RPMI8226 (cell line): ENCODE measurements at places on chromosomes 2 and 18.

- no peak for DNase-seq
These were observed 85.0 kb downstream of the LIPG start for GRCh38 chr18:49646873-49647272.

GRCh38 chr2:236093134-236093533, 75.1 kb downstream of the GBX2 start:
- DNase-seq = no peak

DNA sequence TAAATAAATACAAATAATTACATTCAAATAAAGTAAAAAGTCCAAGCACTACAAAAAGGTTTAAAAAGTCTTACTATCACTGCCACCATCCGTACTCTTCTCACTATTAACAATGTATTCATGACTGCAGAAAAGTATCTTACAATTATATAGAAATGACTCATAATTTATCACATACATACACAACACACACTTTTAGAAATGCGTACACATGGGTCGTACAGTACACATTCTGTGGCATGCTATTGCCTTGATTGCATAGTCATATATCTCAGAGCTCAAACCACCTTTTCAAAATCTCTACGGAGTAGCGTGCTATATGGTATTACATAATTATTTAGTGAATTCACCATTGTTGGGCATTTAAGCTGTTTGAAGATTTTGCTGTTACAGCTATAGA, 41.6 kb upstream of the ANXA4 start:
- no peak for DNase-seq

DNA sequence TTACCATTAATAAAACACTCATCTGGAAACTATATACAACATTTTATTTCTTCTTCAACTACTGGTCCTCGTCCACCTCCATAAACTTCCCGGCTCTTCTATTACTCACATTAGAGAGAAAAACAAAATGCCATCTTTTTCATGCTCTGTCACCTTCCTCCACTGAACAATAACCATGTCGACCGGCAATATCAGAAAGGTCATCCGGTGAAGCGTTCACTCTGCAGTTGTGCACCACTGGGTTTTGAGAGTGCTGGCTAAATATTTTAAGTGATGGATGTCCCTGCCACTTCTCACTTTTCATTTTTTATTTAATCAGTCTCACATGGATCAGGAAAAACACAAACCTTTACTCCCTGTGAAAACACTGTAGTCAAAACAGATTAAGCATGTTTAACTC, 48.2 kb downstream of the SPP2 start:
- DNase-seq = no peak

GRCh38 chr2:7984693-7985353, 697.0 kb upstream of the ID2 start:
- no peak for DNase-seq

GRCh38 chr18:69064063-69064462, 266.2 kb downstream of the CCDC102B start:
- DNase-seq = no peak

- DNase-seq = no peak
These were observed 62.6 kb upstream of the ASAP2 start for GRCh38 chr2:9144046-9144445.

- DNase-seq = peak; percentile 22
These were observed 5.8 kb upstream of the GPD2 start for GRCh38 chr2:156430236-156430979.

DNA sequence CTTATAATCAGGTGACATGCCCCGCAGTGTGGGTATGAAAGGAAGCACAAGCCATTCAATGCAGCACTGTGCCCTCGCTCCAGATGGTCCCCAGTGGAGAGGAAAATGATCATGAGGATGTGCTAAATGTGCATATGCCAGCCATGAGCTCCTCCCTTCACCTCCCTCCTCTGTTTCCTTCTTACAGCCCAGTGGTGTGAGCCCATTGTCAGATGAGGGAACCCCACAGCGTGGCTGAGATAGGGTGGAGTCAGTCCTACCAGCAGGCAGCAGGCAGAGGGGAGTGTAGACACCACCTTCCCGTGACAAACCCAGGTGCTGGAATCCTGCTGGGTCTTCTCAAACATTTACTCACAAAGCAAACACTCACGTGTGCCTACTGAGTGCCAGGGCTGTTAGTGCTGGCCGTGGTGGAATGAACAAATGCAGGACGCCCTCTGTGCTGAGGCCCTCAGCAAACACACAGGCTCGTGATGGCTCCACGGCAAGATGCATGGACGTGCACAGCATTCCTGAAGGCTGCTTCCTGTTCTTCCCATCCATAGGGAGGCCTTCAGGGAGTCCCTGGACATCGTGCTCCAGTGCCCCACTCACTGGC, 181.7 kb upstream of the TPO start:
- DNase-seq = no peak

- DNase-seq = no peak
These were observed 186.4 kb downstream of the ANAPC1 start for GRCh38 chr2:111697560-111697959.

GRCh38 chr2:16006537-16007166, 66.3 kb downstream of the MYCN start:
- DNase-seq = no peak

- DNase-seq = no peak
These were observed 8.1 kb downstream of the METTL21A start for GRCh38 chr2:207617011-207617671.

DNA sequence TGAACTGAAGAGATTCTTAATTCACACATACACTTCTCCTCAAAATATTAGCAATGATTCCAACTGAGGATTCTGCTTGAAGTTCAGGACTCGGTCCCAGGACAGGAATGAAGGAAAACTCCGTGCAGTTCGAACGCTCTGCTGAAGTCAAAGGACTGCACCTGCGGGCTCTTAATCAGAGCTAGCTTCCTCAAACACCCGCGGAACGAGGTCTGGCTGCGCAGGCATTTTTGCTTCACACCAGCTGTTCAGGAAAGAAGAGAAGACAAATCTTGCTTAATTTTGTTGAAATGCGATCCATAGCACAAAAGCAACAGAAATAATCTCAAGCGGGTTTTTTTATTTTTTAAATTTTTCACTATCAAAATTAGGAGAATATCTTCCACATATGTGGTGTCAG, 175.6 kb downstream of the LAMA1 start:
- peak; percentile 12 for DNase-seq

- DNase-seq = no peak
These were observed 3.3 kb upstream of the ACOXL start for GRCh38 chr2:110729106-110729505.

DNA sequence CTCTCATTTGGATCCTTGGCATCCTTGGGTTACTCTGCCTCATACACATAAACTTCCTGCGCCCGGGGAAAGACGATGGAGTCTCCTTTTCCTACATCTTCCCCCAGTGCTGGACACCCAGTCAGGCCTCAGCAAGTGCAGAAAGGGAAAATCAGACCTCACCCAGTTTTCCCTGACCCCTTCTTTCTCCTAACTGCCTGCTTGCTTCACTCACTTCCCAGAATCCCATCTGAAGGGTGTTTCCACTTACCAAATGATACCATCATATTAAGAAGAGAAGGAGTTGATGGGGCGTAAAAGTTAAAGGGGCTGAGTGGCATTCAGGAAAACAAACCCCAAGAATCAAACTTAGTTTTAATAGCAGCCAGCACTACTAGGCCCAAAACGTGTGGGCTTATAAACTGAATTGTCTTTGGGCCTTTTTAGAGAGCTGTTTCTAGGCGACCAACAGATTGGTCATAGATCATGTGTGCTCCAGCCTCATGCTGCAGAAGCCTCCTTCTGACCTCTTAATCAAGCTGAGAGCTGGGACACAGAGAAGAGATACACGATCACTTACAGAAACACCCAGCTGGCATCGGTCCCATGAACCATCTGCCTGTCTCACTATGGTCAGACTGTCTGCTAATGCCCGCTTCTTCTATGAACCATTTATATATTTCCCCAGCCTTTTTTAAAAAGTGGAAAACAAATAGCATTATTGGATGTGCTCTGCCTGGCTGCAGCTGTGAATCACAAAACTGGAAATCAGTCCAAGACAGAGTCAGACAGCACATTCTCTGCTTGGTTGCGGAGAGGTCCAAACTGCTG, 165.7 kb upstream of the SLC14A2 start:
- no peak for DNase-seq

- DNase-seq = no peak
These were observed at the start of gene ANKRD53 for GRCh38 chr2:70978341-70979179. ANKRD53 (plus strand) TSS chr2:70978630; CDS start chr2:70978646, 16 bp downstream.

GRCh38 chr2:25286025-25286400, 55.7 kb downstream of the DNMT3A start:
- peak; percentile 26 for DNase-seq

DNA sequence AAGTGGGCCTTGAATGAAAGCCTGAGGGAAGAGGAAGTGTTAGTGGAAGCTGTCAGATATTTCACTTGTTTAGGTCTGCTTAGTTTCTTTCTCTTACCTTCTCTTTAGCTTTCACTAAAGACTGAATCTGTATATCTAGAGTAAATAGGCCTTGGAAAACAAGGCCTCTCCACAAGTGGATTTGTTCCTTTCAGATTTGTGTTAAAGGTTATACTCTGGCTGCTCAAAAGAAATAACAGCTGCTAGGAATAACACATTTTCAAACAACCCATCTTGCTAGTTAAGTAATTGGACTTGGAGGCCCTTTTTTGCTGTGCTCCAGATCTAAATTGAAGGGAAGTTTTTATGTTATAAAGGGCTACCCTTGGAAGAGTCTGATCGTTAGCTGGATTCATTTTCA, 236.3 kb downstream of the KIAA1328 start:
- no peak for DNase-seq

GRCh38 chr2:197268786-197269584, 41.6 kb downstream of the ANKRD44 start:
- no peak for DNase-seq

- no peak for DNase-seq
These were observed 9.6 kb downstream of the CNDP2 start for GRCh38 chr18:74505776-74506175.

DNA sequence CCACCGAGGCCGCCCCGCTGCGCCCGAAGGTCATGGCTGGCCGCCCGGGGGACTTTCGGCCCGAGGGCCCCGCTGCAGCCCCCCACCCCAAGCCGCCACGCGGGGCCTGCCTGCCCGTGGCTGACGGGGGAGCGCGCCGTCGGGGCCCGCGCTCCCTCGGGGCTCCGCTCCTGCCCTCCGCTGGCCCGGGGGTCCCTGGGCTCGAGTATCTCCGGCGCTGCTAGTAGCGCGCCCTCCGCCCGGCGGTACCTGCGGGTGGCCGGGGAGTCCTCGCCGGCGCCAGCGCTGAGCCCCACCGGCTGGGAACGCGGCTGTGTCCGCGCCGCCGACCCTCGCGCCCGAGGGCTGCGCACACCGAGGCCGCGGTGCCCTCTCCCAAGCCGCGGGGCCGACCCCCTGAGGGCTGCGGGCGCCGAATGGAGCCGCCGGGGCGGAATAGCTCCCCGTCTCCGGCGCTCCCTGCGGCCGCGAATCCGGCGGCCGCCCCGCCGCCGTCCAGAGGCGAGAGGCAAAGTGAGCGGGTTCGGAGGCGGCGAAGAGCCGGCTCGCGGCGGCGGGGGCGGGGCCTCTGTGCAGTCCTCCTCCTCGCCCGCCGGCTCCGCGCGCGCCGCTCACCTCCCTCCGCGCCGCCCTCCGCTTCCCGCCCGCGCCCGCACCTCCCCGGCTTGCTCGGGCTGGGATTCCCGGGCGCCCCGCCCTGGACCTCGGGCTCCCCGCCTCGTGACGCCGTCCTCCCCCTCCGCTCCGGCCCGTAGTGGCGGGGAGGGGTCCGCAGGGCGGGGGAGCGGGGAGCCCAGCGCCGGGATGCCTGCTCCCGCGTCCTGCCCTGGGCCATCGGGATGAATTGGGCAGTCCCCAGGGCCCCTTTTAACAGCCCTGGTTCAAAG, at the start of gene KCNG3:
KCNG3 (minus strand) TSS at position 515 of the 887 bp plus-strand sequence; CDS start at position 34, 481 bp downstream.
- no peak for DNase-seq

DNA sequence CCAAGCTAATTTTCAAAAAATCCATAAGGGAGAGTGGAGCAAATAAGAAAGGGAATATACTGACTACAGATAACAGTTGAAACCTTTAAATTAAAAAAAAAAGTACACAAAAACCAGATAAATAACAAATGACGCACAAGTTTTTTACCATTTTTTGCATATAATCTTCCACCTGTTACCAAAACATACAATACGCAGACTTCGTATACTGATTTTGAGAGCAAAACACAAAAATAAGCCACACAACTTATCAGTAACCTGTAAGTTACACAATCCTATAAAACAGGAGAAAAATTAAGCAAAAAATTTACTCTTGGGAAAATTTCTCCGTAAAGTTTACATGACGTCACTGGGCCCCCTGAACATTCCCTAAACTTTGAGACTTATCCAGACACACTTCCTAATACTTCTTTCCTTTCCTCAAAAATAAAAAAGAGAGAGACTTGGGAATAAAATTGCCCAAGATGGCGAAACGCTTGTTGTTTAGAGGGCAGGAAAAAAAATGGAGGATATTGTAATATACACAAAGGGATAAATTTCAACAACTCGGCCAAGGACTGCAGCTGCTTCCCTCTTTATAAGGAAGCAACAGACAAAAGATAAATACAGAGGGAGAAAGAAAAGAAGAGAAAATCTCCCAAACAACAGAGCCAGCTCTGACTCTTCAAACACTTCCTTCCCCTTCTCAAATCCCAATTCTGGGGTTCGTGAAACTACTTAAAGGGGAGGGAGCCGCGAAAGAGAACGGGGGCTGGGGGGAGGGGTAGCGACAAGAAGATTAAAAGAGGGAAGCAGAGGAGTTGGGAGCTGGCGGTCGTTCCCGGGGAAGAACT, 1.6 kb downstream of the BAZ2B start:
- DNase-seq = peak; percentile 70

DNA sequence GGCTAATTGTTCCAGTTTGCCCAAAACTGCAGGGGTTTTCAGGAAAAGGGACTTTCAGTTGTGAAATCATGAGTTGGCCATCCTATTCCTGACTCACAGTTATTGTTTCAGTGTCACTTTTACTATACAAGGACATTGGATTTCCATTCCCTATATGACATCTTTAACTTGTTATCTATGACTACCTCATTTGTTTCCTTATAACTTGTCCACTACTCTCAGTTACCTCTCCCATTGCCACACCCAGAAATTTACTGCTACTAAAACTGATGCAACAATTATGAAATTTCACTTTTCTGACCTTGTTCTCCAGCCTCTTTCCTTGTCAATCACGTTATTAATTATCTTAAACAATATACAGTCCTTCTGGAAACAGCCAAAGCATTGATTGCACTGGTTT, 116.5 kb upstream of the ZNF804A start:
- no peak for DNase-seq

DNA sequence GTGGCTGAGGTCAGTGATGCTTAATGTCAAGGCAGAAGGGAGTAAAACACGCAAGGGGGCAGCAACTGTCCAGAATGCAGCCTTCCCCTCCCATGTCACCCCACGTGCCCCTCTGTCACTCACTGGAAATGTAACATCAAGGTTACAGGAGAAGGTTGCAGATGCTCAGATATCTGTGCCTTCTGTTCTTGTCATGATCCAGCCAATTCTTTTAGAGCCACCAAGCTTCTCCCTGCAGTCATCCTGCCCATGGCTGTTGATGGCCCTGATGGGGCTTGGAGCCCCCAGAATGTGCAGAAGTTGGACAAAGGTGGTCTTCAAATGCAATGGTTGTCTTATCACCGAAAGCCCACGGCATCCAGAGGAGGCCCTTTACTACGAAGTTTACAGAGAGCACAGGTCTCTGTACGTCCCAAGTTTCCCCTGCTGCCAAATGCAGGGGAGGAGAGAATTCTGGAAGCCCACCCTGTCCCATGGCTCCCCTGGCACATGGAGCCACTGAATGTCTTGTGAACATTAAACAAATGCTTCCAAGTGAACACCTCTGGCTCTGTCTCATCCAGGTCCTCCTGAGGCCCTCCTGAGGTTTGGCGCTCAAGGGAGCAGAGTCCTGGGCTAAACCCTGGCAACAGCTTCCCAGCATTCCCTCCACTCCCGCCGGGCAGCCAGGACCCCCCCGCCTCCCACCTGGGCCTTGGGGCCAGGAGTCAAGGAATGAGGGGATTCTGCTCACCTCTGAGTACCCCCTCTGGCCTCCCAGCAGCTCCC, 4.5 kb upstream of the GPR55 start:
- DNase-seq = no peak

GRCh38 chr2:224666951-224667553, 49.1 kb downstream of the CCDC195 start:
- DNase-seq = no peak
